Endothelial cell (in vitro differentiated cells): ENCODE measurements at places on chromosomes 11 and 22.

GRCh38 chr11:121291896-121292494 lies 576 bp upstream of the SC5D start:
- DNase-seq = peak; percentile 6

DNA sequence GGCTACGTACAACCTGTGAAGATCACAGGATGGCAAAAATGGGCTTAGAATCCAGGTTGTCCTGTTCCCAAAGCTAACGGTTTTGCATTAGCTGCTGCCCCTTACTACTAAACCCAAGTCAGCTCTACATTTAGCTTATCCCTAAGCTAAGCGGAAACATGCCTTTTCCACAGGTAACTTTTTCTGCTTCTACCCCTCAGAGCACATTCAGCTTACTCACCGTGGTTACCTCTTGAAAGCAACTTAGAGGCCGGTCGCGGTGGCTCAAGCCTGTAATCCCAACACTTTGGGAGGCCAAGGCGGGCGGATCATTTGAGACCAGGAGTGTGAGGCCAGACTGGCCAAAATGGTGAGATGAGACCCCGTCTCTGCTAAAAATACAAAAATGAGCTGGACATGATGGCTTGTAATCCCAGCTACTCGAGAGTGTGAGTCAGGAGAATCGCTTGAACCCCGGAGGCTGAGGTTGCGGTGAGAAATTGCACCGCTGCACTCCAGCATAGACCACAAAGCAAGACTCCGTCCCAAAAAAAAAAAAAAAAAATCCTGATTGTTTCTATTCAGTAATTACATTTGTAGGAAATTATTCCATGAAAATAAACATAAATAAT lies 790 bp upstream of the TMEM41B start:
- DNase-seq = peak; percentile 6

GRCh38 chr11:122170815-122171475 lies 54.9 kb upstream of the BLID start:
- DNase-seq = no peak

GRCh38 chr11:92083123-92083522 lies 141.5 kb upstream of the FAT3 start:
- no peak for DNase-seq

- no peak for DNase-seq
These were observed 930.4 kb downstream of the TBC1D22A start for GRCh38 chr22:47692811-47693210.

DNA sequence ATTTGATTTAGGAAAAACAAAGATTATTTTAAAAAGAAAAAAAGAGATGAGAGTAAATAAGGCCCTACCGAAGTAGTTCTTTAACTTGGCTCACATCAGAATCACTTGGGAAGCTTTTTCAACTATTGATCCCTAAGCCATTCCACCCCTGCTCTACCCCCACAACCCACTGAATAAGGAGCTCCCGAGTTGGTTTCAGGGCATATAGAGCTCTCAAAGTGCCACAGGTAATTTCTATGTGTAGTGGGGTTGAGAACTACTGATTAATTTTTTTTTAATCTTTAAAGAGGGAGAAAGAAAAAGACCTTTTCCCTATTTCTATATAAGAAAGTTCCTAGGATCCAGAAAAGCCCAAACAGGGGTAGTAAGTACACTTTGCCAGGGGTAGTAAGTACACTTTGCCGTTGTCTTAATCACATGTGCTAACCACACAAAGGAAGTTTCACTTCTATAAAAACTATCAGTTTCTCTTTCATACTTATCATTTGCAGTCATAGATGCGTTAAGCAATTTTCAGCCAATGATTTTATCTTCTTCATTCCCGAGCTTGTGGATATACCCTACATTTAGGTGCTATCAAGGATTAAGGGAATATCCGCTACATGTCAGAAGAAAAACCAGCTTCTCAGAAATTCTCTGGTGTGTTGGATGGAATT lies 108.4 kb upstream of the ZC3H12C start:
- DNase-seq = no peak

GRCh38 chr22:32208681-32209080 lies 3.8 kb upstream of the RFPL2 start:
- DNase-seq = no peak

DNA sequence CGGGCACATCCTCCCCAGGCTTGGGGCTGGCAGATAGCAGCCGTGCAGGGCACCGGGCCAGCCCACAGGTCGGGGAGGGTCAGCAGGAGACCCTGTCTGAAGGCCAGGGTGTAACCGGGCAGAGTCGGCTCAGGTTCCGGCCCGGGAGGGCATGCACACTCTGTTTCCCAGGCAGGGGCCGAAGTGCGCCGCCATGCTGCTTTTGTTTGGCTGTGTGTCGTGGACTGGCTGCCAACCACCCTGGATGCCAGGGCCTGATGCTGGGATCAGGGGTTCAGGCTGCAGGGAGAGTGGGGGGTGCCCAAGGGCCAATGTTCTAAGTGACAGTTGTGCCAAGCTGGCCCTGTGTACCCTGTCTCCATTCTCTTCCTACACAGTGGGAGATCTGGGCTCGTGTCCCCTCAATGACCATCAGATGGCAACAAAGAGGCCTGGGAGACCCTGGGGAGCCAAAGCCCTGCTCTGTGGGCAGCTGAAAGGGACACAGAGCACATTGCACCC lies 120.9 kb upstream of the B3GAT1 start:
- DNase-seq = no peak
